Subcutaneous preadipocyte (primary cell): ENCODE measurements at places on chromosomes 13 and 19. TPM values are rescaled to one million over a fixed set of nuclear protein-coding genes. Genes with fewer than 3 reads are reported as not detected.

SYDE1 gene
- total RNA-seq: 23.5 and 30.1 TPM in 2 replicates

KLK15 gene
- total RNA-seq: not detected in 2 replicates

YJEFN3 gene
- under 0.01 and 0.20 TPM in 2 replicates for total RNA-seq

TJP3 gene
- total RNA-seq: not detected in 2 replicates

PNKP gene
- total RNA-seq: 33.8 and 55.5 TPM in 2 replicates

LYPD3 gene
- not detected in 2 replicates for total RNA-seq

ZNF208 gene
- total RNA-seq: 0.20 and 1.5 TPM in 2 replicates

ZNF726 gene
- 2.9 and 6.5 TPM in 2 replicates for total RNA-seq

CILP2 gene
- total RNA-seq: 0.78 and 1.1 TPM in 2 replicates

RNF225 gene
- total RNA-seq: 0.37 and 0.59 TPM in 2 replicates

SIGLEC8 gene
- total RNA-seq: not detected in 2 replicates

ANO8 gene
- 4.8 and 5.1 TPM in 2 replicates for total RNA-seq

KL gene
- under 0.01 and 0.20 TPM in 2 replicates for total RNA-seq

KIRREL2 gene
- total RNA-seq: under 0.01 TPM in 1 of 2 replicates, not detected in the other

POU4F1 gene
- not detected in 2 replicates for total RNA-seq

LRRC8E gene
- 5.1 and 6.2 TPM in 2 replicates for total RNA-seq

KCTD12 gene
- 85.2 and 204 TPM in 2 replicates for total RNA-seq

LILRB1 gene
- total RNA-seq: not detected in 2 replicates

PSMD8 gene
- 364 and 400 TPM in 2 replicates for total RNA-seq

HS6ST3 gene
- under 0.01 TPM in 2 replicates for total RNA-seq

ZNF221 gene
- 6.1 and 7.3 TPM in 2 replicates for total RNA-seq

TTYH1 gene
- total RNA-seq: not detected in 2 replicates

DMRTC2 gene
- not detected in 2 replicates for total RNA-seq

MBNL2 gene
- total RNA-seq: 23.5 and 32.1 TPM in 2 replicates

MBD3L3 gene
- not detected in 2 replicates for total RNA-seq

ICAM1 gene
- 4.4 and 5.3 TPM in 2 replicates for total RNA-seq

NLRP5 gene
- not detected in 2 replicates for total RNA-seq

NKPD1 gene
- total RNA-seq: 0.39 and 1.1 TPM in 2 replicates

BCKDHA gene
- total RNA-seq: 35.6 and 37.9 TPM in 2 replicates

NDUFA7 gene
- total RNA-seq: 16.9 and 29.3 TPM in 2 replicates

ZNF132 gene
- total RNA-seq: 7.0 and 7.2 TPM in 2 replicates

PLK5 gene
- total RNA-seq: not detected in 2 replicates

PTGIR gene
- total RNA-seq: 7.0 and 9.6 TPM in 2 replicates

SLITRK1 gene
- not detected in 2 replicates for total RNA-seq

ZNF135 gene
- 0.78 and 2.2 TPM in 2 replicates for total RNA-seq

CBY2 gene
- total RNA-seq: not detected in 2 replicates

SIGLEC11 gene
- not detected in 2 replicates for total RNA-seq

ATP8B3 gene
- 1.8 and 2.0 TPM in 2 replicates for total RNA-seq

ZNF90 gene
- total RNA-seq: 2.9 and 3.9 TPM in 2 replicates

WIZ gene
- 10.2 and 10.7 TPM in 2 replicates for total RNA-seq

TPM4 gene
- total RNA-seq: 902 and 934 TPM in 2 replicates

C19orf38 gene
- total RNA-seq: 0.39 TPM in 1 of 2 replicates, not detected in the other

CRX gene
- total RNA-seq: not detected in 2 replicates

ATXN8OS gene
- total RNA-seq: not detected in 2 replicates

STAP2 gene
- 2.9 and 4.1 TPM in 2 replicates for total RNA-seq

SLC15A1 gene
- not detected in 2 replicates for total RNA-seq

COL4A2 gene
- 138 and 142 TPM in 2 replicates for total RNA-seq

CACNA1A gene
- total RNA-seq: 6.6 and 9.2 TPM in 2 replicates

TGFBR3L gene
- total RNA-seq: 0.37 and 0.78 TPM in 2 replicates

ABHD17A gene
- 58.4 and 64.3 TPM in 2 replicates for total RNA-seq

TMEM145 gene
- total RNA-seq: 0.98 TPM in 1 of 2 replicates, not detected in the other

CLEC17A gene
- total RNA-seq: under 0.01 TPM in 1 of 2 replicates, not detected in the other

ZNF579 gene
- total RNA-seq: 4.3 and 4.4 TPM in 2 replicates
